ENCODE measurements at places on chromosomes 2 and 18.

DNA sequence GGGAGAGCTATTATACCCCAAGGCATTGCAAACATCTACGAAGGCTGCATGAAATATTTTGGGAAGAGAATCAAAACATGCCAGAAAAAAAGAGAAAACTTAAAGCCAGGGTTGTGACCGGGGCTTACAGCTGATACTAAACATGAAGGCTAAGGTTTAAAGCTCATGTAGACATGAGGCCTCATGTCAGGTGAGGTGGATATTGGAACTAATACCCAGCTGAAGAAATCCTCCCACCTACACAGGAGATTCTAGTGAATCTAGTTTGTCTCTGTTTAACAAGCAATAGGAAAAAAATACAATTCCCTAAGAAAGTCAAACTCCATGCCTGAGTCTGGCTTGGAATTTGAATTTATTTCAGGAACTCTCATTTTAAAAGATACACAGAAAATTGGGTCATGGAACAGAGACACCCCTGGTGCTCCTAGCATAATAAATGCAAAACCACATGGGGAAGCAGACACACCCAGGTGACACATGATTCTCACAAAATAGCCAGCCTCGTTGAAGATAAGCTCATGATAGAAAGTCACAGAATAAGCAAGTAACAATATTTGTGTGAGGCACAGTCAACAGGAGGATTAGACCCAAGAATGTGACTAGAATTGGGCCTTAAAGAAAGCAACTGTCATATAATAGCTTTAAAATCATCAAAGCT lies 42.2 kb downstream of the UPP2 start:
- no peak overlapping the region for H3K4me3 ChIP-seq
- no peaks in the 10 kb centered on the region for H3K27me3 ChIP-seq
- peaks cover 31% of the 10 kb centered on the region for H3K4me1 ChIP-seq
- no peaks in the 10 kb centered on the region for H3K36me3 ChIP-seq

DNA sequence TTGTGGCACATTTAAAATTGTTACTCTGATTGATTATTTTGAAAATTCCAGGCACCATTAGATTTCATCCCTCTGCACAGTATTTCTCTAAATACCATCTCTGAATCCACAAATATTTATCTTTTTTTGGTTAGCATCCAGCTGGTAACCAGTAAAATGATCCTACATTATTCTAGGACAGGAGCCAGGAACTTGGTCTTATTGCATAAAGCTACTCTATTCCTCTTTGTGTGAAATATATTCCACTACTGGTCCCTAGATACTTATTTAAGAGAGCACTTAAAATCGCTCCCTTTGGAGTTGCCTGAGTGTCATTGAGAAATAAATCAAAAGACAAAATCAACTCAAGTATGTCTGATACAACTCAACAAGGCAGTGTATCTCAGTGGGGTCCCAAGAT lies 7.4 kb upstream of the MBOAT2 start:
- no peak overlapping the region for H3K4me3 ChIP-seq
- DNase-seq: no peak
- no peak overlapping the region for H3K27ac ChIP-seq
- no peaks in the 10 kb centered on the region for H3K36me3 ChIP-seq
- H3K27me3 ChIP-seq: no peaks in the 10 kb centered on the region
- no peaks in the 10 kb centered on the region for H3K4me1 ChIP-seq

DNA sequence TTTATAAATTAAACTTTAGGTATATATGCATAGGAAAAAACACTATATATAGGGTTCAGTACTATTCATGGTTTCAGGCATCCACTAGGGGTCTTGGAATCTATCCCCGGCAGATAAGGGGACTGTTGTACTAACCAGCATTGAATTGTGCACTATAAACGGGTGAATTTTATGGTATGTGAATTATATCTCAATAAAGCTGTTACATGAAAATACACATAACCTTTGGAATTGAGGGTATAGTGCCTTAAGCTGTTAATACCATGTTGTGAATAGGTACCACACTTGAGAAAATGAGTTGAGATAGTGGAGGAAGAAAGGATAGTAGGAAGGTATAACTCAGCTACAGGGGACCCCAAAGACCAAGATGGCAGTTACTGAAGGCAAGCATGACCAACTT lies 167.3 kb downstream of the HAUS1 start:
- DNase-seq: no peak
- no peak overlapping the region for H3K4me3 ChIP-seq
- H3K36me3 ChIP-seq: no peaks in the 10 kb centered on the region
- no peaks in the 10 kb centered on the region for H3K4me1 ChIP-seq

GRCh38 chr2:241445426-241445825 lies 63.0 kb downstream of the STK25 start:
- no peak overlapping the region for H3K4me3 ChIP-seq
- DNase-seq: no peak
- H3K4me1 ChIP-seq: no peaks in the 10 kb centered on the region

Data from Caco-2 (cell line).